Hepatic stellate cell (primary cell): ENCODE measurements at places on chromosomes 11 and 22.

DNA sequence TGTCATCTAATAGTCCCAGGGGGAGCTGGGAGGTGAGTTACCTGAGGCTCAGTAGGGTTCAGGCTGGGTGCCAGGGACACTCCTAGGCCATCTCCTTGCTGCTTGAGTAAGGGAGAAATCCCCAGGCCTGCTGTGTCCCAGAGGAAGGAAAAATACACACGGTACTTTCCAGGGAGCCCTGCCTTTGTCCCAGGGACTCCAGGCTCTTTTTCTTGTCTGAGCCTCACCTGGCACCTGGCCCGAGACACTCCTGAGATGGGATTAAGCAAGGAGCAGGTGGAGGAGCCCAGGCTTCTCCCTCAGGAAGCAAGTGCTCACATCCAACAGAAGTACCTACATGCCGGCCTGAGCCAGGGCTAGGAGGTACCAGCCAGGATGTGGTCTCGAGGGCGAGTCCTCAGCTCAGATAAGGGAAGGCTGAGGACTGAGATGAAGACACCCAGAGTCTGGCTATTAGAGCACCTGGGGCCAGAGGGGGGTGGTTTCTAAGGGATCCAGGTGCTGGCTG, 899 bp upstream of the KLHDC7B start:
- DNase-seq = no peak

DNA sequence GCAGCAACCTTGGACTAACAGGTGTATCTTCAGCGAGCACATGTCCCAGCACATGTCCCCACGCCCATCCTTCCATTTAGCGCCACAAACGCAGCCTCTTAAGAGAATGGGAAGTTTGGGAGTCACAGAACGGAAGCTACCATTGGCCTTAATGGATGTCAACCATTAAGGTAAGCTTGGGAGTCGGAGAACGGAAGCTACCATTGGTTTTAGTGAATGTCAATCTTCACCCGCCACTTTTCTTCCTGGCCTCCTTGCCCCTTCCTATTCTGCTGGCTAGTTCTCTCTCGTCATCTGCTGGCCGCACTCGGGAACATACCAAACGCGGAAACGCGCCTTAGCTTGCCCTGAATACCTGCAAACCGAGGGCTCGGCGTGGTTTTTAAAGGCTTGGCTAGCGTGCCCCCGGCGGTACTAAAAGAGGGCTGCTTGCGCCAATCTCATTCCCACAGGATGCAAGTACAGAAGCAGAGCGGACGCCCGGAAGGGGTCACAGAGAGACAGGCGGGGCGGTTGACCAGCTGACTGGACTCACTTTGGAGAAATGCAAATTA, 24.3 kb downstream of the GLYATL1 start:
- no peak for DNase-seq

DNA sequence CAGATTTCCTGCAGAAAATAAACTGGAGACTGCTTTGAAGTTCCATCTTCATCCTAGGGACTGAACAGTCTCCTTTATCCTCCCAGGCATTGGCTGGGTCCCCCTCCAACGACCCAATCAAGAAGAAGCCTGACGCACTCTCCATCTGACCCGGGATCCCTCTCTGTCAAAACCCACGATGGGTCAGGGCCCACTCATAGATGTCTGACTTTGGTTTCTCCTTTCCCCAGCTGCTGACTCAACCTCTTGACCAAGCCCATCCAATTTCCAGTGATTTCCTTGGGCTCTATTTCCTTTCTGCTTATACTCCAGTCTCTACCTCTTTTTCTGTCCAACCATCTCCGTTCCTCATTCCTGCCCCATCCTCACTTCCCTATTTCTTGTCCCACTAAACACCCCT, 189.7 kb downstream of the MIAT start:
- no peak for DNase-seq

- no peak for DNase-seq
Observed at GRCh38 chr11:131824771-131825170, 454.4 kb downstream of the NTM start.

GRCh38 chr22:24435861-24436371, 8.5 kb downstream of the ADORA2A start:
- DNase-seq = peak; percentile 66

- no peak for DNase-seq
Observed at GRCh38 chr22:17820879-17821439, 46.7 kb upstream of the BID start.

DNA sequence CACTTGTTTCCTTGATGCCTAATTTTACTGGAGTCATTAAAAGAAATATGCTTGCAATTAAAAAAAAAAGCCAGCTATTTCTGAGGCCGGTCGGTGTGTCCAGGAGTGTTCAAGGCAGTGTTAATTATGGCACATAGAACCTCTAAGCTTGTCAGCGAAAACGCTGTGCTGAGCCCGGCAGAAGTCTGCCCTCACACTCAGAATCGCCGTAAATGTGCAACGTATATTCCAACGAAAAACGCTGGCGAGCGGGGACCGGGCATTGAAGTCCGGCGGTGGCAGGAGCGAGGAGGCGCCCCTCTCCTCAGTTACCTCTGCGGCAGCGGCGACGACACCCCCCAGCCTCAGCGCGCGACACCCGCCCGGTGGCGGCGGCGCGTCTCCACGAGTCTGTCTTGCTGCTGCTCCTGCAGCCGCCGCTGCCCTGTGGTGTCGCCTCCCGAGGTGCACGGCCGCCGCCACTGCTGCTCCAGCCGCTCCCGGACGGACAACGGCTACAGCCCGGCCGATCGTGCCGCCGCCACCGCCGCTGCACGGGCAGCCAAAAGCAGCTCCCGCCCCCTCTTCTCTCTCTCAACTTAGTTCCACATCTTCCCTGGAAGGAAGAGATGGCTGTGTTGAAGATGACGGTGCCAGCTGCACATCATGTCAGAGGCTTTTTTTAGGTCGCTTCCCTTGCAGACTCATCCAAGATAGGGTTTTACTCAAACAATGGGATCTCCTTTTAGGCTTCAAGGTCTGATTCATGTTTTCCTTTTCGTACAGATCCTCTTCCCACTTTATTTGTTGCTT, 56.0 kb downstream of the JAM3 start:
- DNase-seq = peak; percentile 38

DNA sequence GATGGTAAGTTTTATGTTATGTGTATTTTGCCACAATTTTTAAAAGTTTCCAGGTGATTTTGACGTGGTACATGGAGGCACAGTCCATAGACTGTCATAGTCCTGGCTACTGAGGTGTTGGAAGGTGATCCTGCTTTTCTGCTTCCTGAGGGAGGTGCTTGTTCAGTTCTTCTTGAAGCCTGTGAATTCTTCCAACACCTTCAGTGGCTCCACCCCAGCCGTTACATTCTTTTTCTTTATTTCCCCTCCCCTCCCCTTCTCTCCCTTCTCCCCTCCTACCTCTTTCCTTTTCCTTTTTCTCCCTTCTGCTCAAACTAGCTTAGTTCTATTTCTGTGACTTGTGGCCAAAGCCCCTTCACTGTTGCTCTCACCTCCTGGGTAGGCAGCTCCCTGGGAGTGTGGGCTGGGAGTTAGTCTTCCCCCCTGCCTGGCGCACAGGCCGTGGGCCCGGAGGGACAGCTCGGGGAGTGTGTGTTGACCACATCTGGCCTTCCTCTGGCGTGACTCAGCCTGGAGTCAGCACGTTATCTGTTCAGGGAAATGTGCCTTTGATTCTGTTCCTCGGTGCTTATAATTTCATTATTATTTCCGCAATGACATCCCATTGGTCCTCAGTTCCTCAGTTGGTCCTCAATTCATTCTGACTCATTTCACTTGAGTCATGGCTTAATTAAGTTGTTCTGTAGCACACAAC, 566.2 kb downstream of the TBC1D22A start:
- no peak for DNase-seq

GRCh38 chr11:94750319-94751217, 17.6 kb upstream of the AMOTL1 start:
- no peak for DNase-seq

GRCh38 chr11:77705195-77705875, 67.7 kb upstream of the CLNS1A start:
- DNase-seq = no peak

DNA sequence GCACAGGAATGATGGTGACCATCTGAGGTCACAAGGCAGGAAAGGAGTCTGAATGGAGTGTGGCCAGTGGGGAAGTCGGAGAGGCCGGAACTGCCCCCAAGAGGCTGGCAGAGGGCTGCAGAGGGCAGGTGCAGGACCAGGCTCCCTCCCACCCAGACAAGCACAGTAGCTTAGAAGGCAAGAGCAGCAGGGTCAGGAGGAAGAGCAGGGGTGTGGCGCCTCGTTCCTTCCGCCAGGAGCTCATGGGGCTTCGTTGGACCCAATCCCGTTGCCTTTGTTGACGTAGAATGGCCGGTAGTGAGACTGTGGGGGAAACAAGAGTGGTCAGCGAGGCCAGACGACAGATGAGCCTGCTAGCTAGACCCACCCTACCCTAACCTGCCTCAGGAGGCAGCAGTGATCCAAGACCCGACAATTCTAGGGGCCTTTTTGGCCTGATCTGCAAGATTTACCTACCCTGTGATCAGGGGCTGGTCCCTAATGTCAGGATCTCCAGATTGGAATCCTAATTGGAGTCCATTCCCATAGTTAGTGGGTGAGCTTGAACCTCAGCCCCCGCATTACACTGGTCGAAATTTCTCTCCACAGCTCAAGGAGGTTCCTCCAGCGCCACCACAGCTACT, 25.6 kb downstream of the TRIM29 start:
- no peak for DNase-seq

DNA sequence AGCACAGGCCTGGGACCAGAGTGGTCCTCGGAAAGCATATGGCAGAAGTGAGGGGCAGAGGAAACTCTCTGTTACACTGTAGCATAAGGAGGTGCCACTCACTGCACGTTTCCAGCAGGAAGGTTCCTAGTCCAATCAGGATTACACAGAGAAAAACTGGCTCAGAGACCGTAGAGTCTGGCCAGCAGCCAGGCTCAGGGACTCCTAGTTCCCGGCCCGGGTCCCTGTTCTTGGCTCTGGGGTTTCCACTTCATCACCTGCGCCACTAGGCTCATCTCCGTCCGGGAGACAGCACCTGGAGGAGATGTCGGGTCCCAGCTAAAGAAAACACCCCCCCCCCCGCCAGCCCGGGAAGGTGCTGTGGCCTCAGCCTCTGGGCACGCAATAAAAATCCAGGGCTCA, 1.1 kb downstream of the TTLL12 start:
- DNase-seq = peak; percentile 49

DNA sequence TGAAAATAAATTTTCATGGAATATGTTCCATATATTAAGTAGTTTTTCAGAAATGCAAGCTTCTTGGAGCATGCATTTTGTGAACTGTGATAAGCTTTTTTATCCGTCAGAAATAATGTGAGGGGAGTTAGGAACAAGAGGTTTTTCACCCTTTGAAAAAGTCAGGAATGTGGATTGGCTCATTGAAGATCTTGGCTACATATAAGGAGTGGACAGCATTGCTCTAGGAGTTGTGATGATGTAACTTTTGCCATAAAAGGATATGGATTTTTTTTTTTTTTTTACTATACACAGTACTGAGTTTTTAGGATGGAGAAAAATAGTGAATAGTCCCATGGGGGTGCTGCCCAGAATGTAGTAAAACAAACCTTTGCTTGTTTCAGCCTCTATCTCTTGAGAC, 180.2 kb downstream of the NAV2 start:
- DNase-seq = peak; percentile 36

- DNase-seq = no peak
Observed at GRCh38 chr11:34207487-34208180, 102.2 kb downstream of the NAT10 start.

- DNase-seq = no peak
Observed at GRCh38 chr11:13134886-13135285, 125.8 kb downstream of the RASSF10 start.
